ENCODE measurements at places on chromosomes 5 and 9.

GRCh38 chr9:110688329-110688728, 19.7 kb downstream of the MUSK start:
- DNase-seq, result no peak

- DNase-seq, result no peak
Measured at GRCh38 chr5:14245132-14245925, 102.2 kb downstream of the TRIO start.

GRCh38 chr5:95741458-95741857, 10.3 kb downstream of the RHOBTB3 start:
- DNase-seq, result no peak

- no peak for DNase-seq
Measured at GRCh38 chr5:151589878-151590570, 1.1 kb downstream of the FAT2 start.

GRCh38 chr9:123002754-123003153, 30.7 kb upstream of the GPR21 start:
- DNase-seq, result no peak

DNA sequence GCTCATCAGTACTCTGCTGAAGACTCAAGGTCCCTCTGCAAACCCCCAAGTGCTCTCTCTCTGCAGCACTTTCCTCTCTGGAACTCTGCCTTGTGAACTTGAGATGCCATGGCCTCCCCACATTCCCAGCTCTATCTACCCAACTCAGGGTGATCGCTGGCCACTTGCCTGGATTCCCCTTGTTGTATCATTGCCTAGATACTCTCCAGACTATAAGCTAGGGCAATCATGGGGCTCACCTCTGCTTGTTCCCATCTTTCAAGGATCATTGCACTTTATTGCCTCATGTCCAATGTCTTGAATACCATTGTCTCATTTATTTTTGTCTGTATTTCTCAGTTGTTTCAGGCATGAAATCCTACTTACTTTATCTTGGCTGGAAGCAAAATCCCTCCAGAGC, 144.1 kb downstream of the PLPPR1 start:
- no peak for DNase-seq

GRCh38 chr9:69379270-69379982, 54.4 kb downstream of the ENTREP1 start:
- DNase-seq, result no peak

DNA sequence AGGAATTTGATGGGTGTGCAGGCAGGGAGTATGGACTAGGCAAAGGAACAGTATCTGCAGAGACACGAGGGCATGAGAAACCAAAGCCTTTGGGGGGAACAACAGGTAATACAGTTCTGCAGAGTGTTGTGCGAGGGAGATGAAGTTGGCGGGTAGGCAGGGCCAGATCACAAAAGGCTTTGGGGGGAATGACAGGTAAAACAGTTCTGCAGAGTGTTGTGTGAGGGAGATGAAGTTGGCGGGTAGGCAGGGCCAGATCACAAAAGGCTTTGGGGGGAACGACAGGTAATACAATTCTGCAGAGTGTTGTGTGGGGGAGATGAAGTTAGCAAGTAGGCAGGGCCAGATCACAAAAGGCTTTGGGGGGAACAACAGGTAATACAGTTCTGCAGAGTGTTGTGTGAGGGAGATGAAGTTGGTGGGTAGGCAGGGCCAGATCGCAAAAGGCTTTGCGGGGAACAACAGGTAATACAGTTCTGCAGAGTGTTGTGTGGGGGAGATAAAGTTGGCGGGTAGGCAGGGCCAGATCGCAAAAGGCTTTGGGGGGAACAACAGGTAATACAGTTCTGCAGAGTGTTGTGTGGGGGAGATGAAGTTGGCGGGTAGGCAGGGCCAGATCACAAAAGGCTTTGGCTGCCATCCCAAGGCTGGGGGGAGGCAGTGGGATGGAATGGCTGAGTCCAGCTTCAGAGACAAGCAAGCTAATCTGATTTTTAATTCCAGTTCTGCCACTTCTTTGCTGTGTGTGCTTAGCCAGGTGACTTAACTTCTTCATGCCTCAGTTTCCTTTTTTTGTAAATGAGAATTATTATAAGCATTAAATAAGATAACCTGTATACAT, 33.0 kb downstream of the FRMPD1 start:
- no peak for DNase-seq

GRCh38 chr9:114060070-114060469, 18.0 kb downstream of the AMBP start:
- no peak for DNase-seq

- no peak for DNase-seq
Measured at GRCh38 chr5:1415626-1416360, 29.4 kb downstream of the SLC6A3 start.

DNA sequence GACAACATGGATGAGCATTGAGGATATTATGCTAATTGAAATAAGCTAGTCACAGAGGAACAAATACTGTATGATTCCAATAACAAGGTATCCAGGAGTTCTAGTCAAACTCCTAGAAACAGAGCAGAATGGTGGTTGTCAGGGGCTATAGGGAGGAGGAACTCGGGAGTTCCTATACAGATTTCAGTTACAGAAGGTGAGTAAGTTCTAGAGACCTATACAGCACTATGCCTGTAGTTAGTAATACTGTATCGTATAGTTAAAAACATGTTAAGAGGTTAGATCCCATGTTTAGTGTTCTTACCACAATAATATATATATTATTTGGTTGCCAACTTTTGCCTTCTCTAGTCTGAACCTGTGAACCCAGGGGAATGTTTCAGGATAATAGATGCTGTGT, 7.9 kb upstream of the OXCT1 start:
- no peak for DNase-seq

DNA sequence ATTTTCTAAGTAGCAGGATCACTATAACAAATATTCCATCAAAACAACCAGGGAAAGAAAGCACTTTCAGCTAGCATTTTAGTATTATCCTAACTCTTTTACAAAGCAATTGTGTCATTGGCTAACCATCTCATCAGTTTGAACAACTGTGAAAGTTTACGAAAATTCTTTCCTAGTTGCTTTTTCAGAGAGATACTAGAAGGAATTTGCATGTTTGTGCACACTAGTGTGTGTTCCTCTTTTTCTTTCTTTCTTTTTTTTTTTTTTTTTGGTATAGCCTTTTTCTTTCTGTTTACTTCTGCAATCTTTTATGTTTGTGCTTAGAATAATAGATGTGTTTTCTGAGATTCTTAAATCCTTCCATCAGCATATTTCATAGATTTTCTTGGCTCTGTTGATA, 124.7 kb upstream of the SEMA6A start:
- no peak for DNase-seq

DNA sequence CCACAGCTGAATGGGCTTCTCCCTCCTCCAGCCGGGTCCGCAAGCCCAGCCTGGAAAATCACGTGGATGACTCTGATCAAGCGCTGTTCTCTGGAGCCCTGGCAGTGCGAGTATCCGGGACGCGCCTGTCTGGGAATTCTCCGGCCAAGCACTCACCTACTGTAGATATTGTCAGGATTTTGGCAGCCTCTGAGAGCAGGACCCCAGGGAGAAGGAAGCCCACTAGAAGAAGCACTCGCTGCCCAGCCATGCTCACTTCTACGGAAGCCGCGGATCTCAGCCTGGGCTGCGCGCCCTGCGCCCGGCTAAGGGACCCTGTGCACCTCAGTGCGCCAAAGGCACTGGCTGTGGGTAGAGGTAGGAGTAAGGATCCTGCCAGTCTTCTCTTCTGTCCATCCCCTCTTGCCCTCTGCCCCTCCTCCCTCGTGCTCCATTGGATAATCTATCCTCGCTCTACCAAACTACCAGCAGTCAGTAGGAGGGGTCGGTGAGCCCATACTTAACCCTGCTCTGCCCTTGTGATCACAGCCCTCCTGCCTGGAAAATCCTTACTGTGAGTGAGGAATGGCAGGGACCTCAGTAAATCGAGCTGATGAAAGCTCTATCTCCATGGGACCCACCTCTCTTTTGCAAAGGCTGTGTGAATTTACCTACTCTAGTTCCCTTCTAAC, at the start of gene UGT3A2:
Gene UGT3A2, minus strand, starts transcription at position 343 of the 671 bp plus-strand sequence. Its CDS starts 93 bp downstream, at position 250.
- DNase-seq, result no peak

GRCh38 chr9:127973169-127974000, 7.4 kb downstream of the EEIG1 start:
- DNase-seq, result no peak

GRCh38 chr9:120630333-120630732, 50.4 kb upstream of the CDK5RAP2 start:
- DNase-seq, result no peak

GRCh38 chr5:80142996-80143395, 107.8 kb downstream of the THBS4 start:
- DNase-seq, result no peak

GRCh38 chr5:167525004-167525403, 766.4 kb upstream of the WWC1 start:
- no peak for DNase-seq
